ENCODE measurements at places on chromosomes 6 and 20. TPM values are rescaled to one million over a fixed set of nuclear protein-coding genes. Genes with fewer than 3 reads are reported as not detected.

DNA sequence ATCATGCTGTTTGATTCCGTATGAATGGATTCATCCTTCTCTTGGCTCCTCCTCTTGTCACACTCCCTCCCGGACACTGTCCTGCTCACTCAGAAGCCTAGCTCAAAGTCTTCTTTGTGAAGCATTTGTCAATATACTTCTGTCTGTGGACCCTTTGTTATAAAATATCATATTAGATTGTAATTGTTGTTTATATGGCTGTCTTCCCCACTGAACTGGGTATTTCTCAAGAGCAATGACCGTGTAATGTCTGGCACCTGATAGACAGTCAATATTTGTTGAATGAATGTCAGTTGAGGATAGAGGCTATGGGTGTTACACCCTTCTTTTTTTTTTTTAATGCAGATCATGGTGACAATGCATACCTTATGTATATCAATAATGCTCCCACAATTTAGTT lies 335.3 kb downstream of the SOX4 start:
- H3K36me3 ChIP-seq, result peaks cover 3% of the 10 kb centered on the region
- DNase-seq, result no peak
- H3K27ac ChIP-seq, result no peak overlapping the region
- no peaks in the 10 kb centered on the region for H3K27me3 ChIP-seq
- H3K4me3 ChIP-seq, result no peak overlapping the region

DNA sequence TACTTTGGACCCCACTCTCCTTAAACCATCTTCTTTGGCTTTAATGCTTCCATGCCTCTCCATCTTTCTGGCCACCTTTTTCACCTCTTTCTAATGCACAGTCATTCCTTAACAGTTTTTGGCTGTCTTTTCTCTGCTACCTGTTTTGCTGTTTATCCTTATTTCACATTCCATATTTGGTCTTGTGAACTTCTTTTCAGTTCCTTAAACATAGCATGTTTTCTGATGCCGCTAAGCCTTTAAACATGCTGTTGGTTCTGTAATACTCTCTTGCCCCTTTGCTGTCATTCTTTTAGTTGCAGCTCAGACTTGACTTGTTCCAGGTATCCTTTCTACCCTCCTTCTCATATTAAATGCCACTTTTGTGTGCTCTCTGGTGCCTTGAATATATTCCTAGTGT lies 35.8 kb downstream of the TOP1 start:
- H3K27ac ChIP-seq, result no peak overlapping the region
- DNase-seq, result no peak
- H3K4me1 ChIP-seq, result peaks cover 28% of the 10 kb centered on the region

GRCh38 chr20:61671559-61671958 lies 394.1 kb downstream of the TAF4 start:
- no peak overlapping the region for H3K27ac ChIP-seq
- H3K27me3 ChIP-seq, result no peaks in the 10 kb centered on the region
- no peak for DNase-seq
- H3K4me1 ChIP-seq, result no peaks in the 10 kb centered on the region
- no peaks in the 10 kb centered on the region for H3K36me3 ChIP-seq

GRCh38 chr20:2616634-2617033 lies 35.8 kb upstream of the NOP56 start:
- no peaks in the 10 kb centered on the region for H3K36me3 ChIP-seq
- no peak overlapping the region for H3K27ac ChIP-seq
- H3K4me3 ChIP-seq, result no peak overlapping the region

- no peak for DNase-seq
- H3K27ac ChIP-seq, result no peak overlapping the region
- H3K4me1 ChIP-seq, result peaks cover 33% of the 10 kb centered on the region
- peak overlapping the region; percentile 31 for H3K4me3 ChIP-seq
- no peaks in the 10 kb centered on the region for H3K36me3 ChIP-seq
Observed at GRCh38 chr6:166251655-166252054, 56.5 kb downstream of the PRR18 start.

DNA sequence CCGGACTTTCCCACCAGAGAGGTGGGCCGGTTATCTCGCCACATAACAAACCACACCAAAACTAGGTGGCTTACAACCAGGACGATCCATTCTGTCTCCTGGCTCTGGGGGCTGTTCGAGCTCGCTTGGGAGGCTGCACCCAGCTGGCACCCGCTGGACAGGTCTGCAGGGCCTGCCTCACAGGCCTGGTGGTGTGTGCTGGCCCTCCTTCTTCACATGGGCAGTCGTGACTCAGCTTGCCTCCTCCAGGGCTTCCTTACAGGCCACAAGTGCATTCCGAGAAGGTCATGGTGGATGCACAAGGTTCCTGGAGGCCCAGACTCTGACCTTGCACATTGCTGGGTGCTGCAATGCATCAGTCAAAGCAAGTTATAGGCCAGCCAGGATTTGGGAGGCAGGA lies 34.2 kb downstream of the FOXF2 start:
- no peak overlapping the region for H3K27ac ChIP-seq
- H3K27me3 ChIP-seq, result peaks cover 8% of the 10 kb centered on the region
- H3K4me1 ChIP-seq, result peaks cover 2% of the 10 kb centered on the region
- DNase-seq, result no peak
- H3K4me3 ChIP-seq, result no peak overlapping the region

DNA sequence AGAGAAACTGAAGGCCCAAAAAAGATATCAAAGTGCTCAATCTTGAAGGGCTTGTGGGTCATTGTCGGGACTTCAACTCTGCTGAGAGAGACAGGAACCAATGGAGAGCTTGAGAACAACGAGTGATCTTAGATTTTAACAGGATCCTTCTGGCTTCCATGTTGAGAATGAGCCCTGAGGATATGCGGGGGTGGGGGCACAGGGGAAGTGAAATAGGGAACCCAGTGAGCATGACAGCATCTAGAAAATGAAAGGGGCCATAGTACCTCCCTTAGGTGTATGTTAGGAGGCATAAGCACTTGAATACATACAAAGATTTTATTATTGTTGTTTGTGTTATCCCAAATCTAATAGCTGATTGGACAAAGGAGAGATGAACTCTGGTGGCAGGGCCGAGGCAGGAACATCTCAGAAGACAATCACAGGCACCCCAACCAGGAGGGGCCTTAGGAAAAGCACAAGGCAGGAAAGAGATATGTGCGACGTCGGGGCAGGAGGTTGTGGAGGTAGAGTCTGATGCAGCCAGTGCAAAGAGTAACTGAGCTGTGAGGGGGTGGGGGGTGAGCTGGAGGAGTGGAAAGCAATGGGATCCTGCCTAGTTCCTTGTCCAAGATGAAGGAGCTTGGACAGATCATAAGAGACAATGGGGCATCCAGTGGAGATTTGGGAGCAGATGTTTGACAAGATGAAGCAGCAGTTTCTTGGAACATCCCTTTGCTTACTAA lies 10.4 kb downstream of the TGM6 start:
- H3K27me3 ChIP-seq, result peaks cover 11% of the 10 kb centered on the region
- no peak overlapping the region for H3K4me3 ChIP-seq
- no peaks in the 10 kb centered on the region for H3K36me3 ChIP-seq
- H3K27ac ChIP-seq, result no peak overlapping the region

- no peak for DNase-seq
- peaks cover 4% of the 10 kb centered on the region for H3K27me3 ChIP-seq
- H3K4me3 ChIP-seq, result no peak overlapping the region
- no peaks in the 10 kb centered on the region for H3K36me3 ChIP-seq
- no peaks in the 10 kb centered on the region for H3K4me1 ChIP-seq
- H3K27ac ChIP-seq, result no peak overlapping the region
Observed at GRCh38 chr6:108492131-108492766, 68.5 kb upstream of the FOXO3 start.

- H3K27ac ChIP-seq, result no peak overlapping the region
- H3K36me3 ChIP-seq, result peaks cover 6% of the 10 kb centered on the region
- H3K27me3 ChIP-seq, result peaks cover 35% of the 10 kb centered on the region
- H3K4me1 ChIP-seq, result peaks cover 6% of the 10 kb centered on the region
Observed at GRCh38 chr20:1005452-1006027, 3.4 kb upstream of the RSPO4 start.

- no peaks in the 10 kb centered on the region for H3K36me3 ChIP-seq
- no peak for DNase-seq
- peaks cover 36% of the 10 kb centered on the region for H3K4me1 ChIP-seq
- peaks cover 10% of the 10 kb centered on the region for H3K27me3 ChIP-seq
- peak overlapping the region; percentile 68 for H3K4me3 ChIP-seq
- no peak overlapping the region for H3K27ac ChIP-seq
Observed at GRCh38 chr6:30882759-30883684, 1.3 kb upstream of the DDR1 start.

DNA sequence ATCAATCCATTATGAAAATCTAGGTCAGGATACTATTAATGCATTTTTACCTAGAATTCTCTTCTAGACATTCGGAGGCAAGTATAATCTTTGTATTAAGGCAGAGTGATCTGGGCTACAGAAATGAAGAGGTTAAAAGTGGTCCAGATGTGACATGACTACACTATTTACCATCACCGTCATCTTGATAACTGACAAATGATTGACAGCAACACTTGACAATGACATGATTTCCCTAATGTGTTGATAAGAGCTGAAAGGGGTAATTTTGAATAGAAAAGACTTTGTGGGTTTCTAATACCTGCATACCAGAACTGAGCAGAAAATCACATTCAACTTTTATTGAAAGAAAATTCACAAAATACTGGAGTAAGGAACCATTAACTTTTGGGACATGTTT lies 718.9 kb upstream of the MAP3K7 start:
- DNase-seq, result no peak
- H3K4me3 ChIP-seq, result no peak overlapping the region
- H3K36me3 ChIP-seq, result no peaks in the 10 kb centered on the region
- no peaks in the 10 kb centered on the region for H3K27me3 ChIP-seq
- H3K27ac ChIP-seq, result no peak overlapping the region

DNA sequence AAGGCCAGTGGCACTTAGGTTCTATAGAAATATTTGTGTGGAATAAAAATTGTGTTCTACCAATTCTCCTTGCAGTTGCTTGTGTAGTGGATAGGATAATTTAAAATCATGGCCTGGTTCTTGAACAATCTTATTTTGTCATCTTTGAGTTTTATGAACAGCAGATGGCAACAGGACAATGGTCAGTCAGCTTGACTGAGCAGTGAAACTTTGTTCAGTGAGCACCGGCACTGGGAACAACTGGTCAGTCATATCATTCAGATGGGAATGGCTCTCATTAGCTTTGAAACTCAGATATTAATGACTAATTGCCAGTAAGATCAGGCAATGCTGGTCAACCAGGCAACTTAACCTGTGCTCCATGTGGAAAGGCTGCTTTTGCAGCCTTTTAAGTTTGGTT lies 129.2 kb downstream of the BCKDHB start:
- no peak overlapping the region for H3K27ac ChIP-seq
- no peaks in the 10 kb centered on the region for H3K4me1 ChIP-seq
- peaks cover 4% of the 10 kb centered on the region for H3K36me3 ChIP-seq
- H3K4me3 ChIP-seq, result no peak overlapping the region
- DNase-seq, result no peak
- H3K27me3 ChIP-seq, result no peaks in the 10 kb centered on the region

- H3K36me3 ChIP-seq, result no peaks in the 10 kb centered on the region
- H3K4me1 ChIP-seq, result no peaks in the 10 kb centered on the region
- H3K27ac ChIP-seq, result no peak overlapping the region
- no peak for DNase-seq
Observed at GRCh38 chr6:5389086-5389745, 127.9 kb downstream of the FARS2 start.

DNA sequence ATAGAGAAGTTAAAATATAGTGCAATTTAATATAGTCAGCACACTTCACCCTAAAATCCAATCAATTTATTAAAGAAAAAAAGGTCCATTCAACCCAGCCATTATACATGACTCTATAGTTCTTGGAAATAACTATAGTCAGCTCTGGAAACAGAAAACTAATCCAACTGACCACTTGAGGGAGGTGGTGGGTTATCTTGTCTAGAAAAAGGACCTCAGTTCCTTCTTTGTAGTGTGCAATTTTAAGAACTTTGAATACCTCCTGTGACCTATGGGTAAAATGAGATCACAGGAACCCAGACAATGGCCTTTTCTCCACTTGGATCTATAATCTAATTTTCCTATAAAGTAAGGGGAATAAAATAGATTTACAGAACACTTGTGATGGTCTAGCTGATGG lies 163.6 kb upstream of the CENPW start:
- no peak overlapping the region for H3K27ac ChIP-seq
- no peaks in the 10 kb centered on the region for H3K36me3 ChIP-seq
- peaks cover 2% of the 10 kb centered on the region for H3K4me1 ChIP-seq

DNA sequence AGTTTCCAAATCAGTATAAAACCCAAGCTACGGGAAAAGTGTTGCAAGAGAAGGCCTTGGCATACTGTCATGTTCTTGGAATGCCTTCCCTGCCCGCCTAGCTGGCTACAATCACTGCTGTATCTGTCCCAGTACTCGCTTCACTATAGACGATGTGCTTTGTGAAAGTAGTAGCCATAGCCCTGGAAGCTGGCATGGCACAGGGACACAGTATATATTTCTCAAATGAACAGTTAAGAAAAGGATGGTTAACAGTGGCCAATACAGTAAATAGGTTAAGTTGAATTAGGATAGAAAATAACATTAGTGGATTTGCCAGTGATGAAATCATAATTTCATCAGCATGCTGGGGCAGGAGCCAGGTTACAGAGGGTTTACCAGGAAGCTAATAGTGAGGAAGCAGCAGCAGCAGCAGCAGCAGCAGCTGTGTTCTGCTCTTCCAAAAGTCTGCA lies 499.3 kb downstream of the CDKAL1 start:
- H3K27ac ChIP-seq, result no peak overlapping the region
- peaks cover 1% of the 10 kb centered on the region for H3K36me3 ChIP-seq
- no peaks in the 10 kb centered on the region for H3K27me3 ChIP-seq

LTB gene
- 618 TPM for total RNA-seq

KCNK16 gene
- not detected for total RNA-seq

KIF16B gene
- total RNA-seq, result 3.4 TPM

EBF4 gene
- total RNA-seq, result not detected

SMPDL3A gene
- not detected for total RNA-seq

HTR1E gene
- total RNA-seq, result not detected

TMEM151B gene
- total RNA-seq, result not detected

FAM83C gene
- not detected for total RNA-seq

SLC17A2 gene
- total RNA-seq, result not detected

LST1 gene
- 125 TPM for total RNA-seq
